Left renal cortex interstitium (tissue), 4 donors: ENCODE measurements at places on chromosomes 7 and 10. TPM values are rescaled to one million over a fixed set of nuclear protein-coding genes. Genes with fewer than 3 reads are reported as not detected.

CYP3A7 gene
- polyA plus RNA-seq: 1.3 TPM

ODAD2 gene
- 1.2 TPM for polyA plus RNA-seq

ENTPD1 gene
- polyA plus RNA-seq: 26.9 TPM

POLL gene
- 27.8 TPM for polyA plus RNA-seq

PDE1C gene
- polyA plus RNA-seq: 4.2 TPM

PTF1A gene
- not detected for polyA plus RNA-seq

UNCX gene
- polyA plus RNA-seq: 19.5 TPM

GPR15LG gene
- 0.51 TPM for polyA plus RNA-seq

TFR2 gene
- polyA plus RNA-seq: 0.99 TPM

WNT8B gene
- polyA plus RNA-seq: 0.69 TPM

NUB1 gene
- polyA plus RNA-seq: 73.1 TPM

HOXA3 gene
- polyA plus RNA-seq: 36.3 TPM

DNAH11 gene
- polyA plus RNA-seq: 3.3 TPM

KLF14 gene
- polyA plus RNA-seq: 0.77 TPM

ZNF398 gene
- polyA plus RNA-seq: 14.3 TPM

MKRN1 gene
- polyA plus RNA-seq: 123 TPM

NUDT5 gene
- 72.4 TPM for polyA plus RNA-seq

SRRM3 gene
- polyA plus RNA-seq: 1.5 TPM

SMC3 gene
- 105 TPM for polyA plus RNA-seq

BMPER gene
- polyA plus RNA-seq: 20.0 TPM

MAGI2 gene
- polyA plus RNA-seq: 34.6 TPM

GPER1 gene
- polyA plus RNA-seq: 5.0 TPM

DOCK1 gene
- 66.4 TPM for polyA plus RNA-seq

JCAD gene
- polyA plus RNA-seq: 34.8 TPM

TMEM168 gene
- polyA plus RNA-seq: 52.9 TPM

PSD gene
- 14.0 TPM for polyA plus RNA-seq

ZNF248 gene
- 27.8 TPM for polyA plus RNA-seq

RHOBTB1 gene
- polyA plus RNA-seq: 76.1 TPM

HECW1 gene
- polyA plus RNA-seq: 6.9 TPM

H2BK1 gene
- polyA plus RNA-seq: not detected

DGKI gene
- polyA plus RNA-seq: 1.5 TPM

PIK3CG gene
- polyA plus RNA-seq: 2.3 TPM

CNPY1 gene
- polyA plus RNA-seq: not detected

ZNF503 gene
- 56.8 TPM for polyA plus RNA-seq

NEUROG3 gene
- polyA plus RNA-seq: not detected

FAM25C gene
- polyA plus RNA-seq: not detected
